ENCODE measurements at places on chromosomes 2 and 18. TPM values are rescaled to one million over a fixed set of nuclear protein-coding genes. Genes with fewer than 3 reads are reported as not detected.

HOXD9 gene
- total RNA-seq = not detected

OTOF gene
- total RNA-seq = not detected

IL36A gene
- not detected for total RNA-seq

TNFAIP6 gene
- total RNA-seq = 2.0 TPM

SKOR2 gene
- 0.21 TPM for total RNA-seq

CNDP1 gene
- total RNA-seq = not detected

RAB10 gene
- total RNA-seq = 136 TPM

NDC80 gene
- total RNA-seq = 40.3 TPM

TCF23 gene
- total RNA-seq = not detected

CFAP65 gene
- 0.13 TPM for total RNA-seq

CCDC85A gene
- not detected for total RNA-seq

NAT8 gene
- not detected for total RNA-seq

MARS2 gene
- total RNA-seq = 27.2 TPM

CAVIN2 gene
- total RNA-seq = not detected

WIPF1 gene
- 5.2 TPM for total RNA-seq

COLEC11 gene
- 0.47 TPM for total RNA-seq

AMER3 gene
- total RNA-seq = 0.19 TPM

RIT2 gene
- 2.5 TPM for total RNA-seq

DES gene
- total RNA-seq = 1.5 TPM

BMP10 gene
- not detected for total RNA-seq

ATOH8 gene
- 0.54 TPM for total RNA-seq

STEAP3 gene
- total RNA-seq = 22.2 TPM

ASB18 gene
- total RNA-seq = not detected

FAHD2B gene
- total RNA-seq = 36.9 TPM

FEV gene
- total RNA-seq = not detected

CCL20 gene
- total RNA-seq = not detected

DLX1 gene
- not detected for total RNA-seq

ADRA2B gene
- total RNA-seq = 6.6 TPM

POTEI gene
- total RNA-seq = 0.20 TPM

SS18 gene
- total RNA-seq = 83.5 TPM

RBM44 gene
- 0.43 TPM for total RNA-seq

AQP12A gene
- total RNA-seq = not detected

STPG4 gene
- total RNA-seq = 0.28 TPM

SLC30A3 gene
- total RNA-seq = 16.1 TPM

DPYSL5 gene
- 16.3 TPM for total RNA-seq

OTOS gene
- not detected for total RNA-seq

FAM117B gene
- 21.4 TPM for total RNA-seq

DNAJC5G gene
- total RNA-seq = 1.4 TPM

CROCC2 gene
- not detected for total RNA-seq

PAX8 gene
- total RNA-seq = not detected

CIAO1 gene
- 69.9 TPM for total RNA-seq

MEIS1 gene
- 1.2 TPM for total RNA-seq

MEP1B gene
- total RNA-seq = not detected

IL18RAP gene
- total RNA-seq = not detected

ARL6IP6 gene
- 47.3 TPM for total RNA-seq

CMPK2 gene
- 0.31 TPM for total RNA-seq

Measured in H1 (cell line).